ENCODE measurements at places on chromosomes 3 and 15.

- DNase-seq: no peak
Measured at GRCh38 chr3:172931746-172932285, 181.3 kb downstream of the ECT2 start.

GRCh38 chr15:58551764-58552504 lies 120.1 kb downstream of the LIPC start:
- DNase-seq: no peak

- no peak for DNase-seq
Measured at GRCh38 chr15:52559022-52559421, 9.8 kb downstream of the ARPP19 start.

- no peak for DNase-seq
Measured at GRCh38 chr15:94793641-94794040, 562.3 kb downstream of the MCTP2 start.

GRCh38 chr3:190120269-190121060 lies at the start of gene P3H2:
Gene P3H2, minus strand, starts transcription at chr3:190120897. Its CDS starts 166 bp downstream, at chr3:190120731.
- DNase-seq: no peak

- DNase-seq: no peak
Measured at GRCh38 chr3:197889204-197889930, 60.6 kb upstream of the RPL35A start.

DNA sequence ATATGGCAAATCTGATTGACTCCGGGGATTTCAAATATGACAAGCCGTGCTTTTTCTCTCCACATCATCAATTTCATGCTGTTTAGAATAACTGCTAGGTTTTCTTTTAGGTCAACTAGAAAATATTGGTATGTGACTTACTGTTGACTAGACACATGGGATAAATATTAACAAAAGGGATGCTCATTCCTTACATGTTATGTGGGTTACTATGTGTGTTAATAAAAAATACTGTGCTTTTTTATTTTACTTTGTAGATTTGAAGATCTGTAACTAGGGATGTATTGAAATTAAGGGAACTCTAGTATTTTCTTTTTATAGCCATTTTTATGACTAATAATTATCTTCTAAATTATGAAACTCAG lies 264.6 kb upstream of the COL8A1 start:
- no peak for DNase-seq

DNA sequence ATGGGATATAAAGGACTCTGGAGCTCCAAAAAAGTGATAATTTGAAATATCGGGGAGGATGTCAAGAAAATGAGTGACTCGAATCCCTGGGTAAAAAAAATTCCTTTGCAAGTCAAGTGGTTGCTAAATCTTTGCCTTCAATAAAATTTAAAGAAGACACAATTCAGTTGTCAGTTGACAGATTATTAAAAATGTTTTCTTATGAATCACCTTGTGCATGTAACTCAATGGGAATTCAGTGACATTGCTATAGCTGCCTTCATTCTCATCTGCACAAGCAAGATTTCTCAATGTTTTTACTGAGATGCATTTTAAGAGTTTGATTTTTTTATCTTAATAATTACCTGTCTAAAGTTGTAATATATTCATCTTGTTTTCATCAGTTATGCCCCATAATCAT lies 264.0 kb upstream of the IL12A start:
- no peak for DNase-seq

DNA sequence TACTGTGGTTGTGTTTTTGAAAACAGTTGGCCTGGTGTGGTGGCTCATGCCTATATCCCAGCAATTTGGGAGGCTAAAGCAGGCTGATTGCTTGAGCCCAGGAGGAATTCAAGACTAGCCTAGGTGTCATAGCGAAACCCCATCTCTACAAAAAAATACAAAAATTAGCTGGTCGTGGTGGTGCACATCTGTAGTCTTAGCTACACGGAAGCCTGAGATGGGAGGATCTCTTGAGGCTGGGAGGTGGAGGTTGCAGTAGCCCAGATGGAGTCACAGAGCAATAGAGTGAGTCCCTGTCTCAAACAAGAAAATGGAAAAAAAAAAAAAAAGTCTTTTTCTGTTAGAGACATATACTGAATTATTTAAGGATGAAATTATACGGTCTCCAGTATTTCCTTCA lies 14.7 kb upstream of the LRRFIP2 start:
- DNase-seq: no peak

- no peak for DNase-seq
Measured at GRCh38 chr3:140294058-140294457, 359.1 kb downstream of the CLSTN2 start.

DNA sequence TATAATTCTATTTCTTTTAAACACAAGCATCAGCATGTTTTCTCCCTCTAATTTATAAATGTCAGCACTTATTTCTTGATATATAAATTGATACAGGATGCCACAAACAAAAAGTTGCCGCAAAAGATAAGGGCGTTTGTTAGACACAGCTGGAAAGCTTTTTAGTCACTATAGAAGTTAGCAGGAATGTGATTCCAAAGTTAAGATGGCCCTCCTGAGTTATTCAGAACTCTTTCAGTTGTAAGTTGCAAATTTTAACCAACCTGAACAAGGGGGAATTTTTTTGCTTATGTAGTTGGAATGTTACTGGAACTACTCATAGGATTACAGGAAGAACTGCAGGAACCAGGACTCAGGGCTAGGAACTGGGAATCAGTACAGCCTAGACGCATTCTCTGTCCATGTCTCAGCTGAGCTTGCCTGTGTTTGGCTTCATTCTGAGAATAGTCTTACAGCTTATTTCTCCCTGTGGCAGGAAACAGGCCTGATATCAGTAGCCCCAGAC lies 166.3 kb downstream of the VGLL4 start:
- no peak for DNase-seq

DNA sequence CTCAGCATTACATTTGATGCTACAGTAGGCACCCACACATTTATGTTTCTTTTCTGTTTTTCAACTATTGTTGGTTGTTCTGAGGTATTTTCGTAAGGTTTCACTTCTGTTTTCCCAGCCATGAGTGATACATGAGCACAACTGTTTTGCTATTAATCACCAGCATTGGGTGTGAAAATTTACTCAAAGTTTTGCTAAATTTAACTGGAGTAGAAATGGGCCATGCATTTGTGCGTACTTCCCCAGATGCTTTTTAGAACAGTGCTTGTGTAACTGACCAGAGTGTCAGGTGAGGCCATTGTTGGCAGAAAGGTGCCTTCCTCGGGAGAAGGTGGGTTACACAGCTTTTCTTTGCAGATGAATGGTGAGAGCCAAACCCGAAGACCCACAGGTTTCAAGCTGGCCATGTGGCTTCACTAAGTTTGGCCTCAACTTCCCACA lies 70.4 kb downstream of the ST6GAL1 start:
- no peak for DNase-seq

DNA sequence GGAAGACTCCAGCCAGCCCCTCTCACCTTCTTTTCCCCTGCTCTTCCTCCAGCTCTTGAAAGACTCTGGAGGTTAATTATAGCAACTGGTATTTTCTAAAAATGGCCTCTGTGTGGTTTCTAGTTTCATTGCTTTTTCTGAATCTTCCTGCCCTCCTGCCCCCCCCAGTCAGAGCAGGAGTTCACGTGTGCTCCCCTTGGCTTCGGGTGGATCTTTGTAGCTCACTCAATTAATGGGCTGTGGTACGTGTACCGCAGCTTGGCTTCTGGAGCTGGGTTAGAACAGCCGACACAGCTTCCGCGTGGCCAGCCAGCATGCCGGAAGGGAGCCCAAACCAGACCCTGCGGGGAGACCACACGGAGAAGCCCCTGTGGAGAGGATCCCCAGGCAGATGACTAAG lies 31.5 kb downstream of the TM2D3 start:
- DNase-seq: no peak

- no peak for DNase-seq
Measured at GRCh38 chr15:31074321-31074720, 27.2 kb downstream of the TRPM1 start.

DNA sequence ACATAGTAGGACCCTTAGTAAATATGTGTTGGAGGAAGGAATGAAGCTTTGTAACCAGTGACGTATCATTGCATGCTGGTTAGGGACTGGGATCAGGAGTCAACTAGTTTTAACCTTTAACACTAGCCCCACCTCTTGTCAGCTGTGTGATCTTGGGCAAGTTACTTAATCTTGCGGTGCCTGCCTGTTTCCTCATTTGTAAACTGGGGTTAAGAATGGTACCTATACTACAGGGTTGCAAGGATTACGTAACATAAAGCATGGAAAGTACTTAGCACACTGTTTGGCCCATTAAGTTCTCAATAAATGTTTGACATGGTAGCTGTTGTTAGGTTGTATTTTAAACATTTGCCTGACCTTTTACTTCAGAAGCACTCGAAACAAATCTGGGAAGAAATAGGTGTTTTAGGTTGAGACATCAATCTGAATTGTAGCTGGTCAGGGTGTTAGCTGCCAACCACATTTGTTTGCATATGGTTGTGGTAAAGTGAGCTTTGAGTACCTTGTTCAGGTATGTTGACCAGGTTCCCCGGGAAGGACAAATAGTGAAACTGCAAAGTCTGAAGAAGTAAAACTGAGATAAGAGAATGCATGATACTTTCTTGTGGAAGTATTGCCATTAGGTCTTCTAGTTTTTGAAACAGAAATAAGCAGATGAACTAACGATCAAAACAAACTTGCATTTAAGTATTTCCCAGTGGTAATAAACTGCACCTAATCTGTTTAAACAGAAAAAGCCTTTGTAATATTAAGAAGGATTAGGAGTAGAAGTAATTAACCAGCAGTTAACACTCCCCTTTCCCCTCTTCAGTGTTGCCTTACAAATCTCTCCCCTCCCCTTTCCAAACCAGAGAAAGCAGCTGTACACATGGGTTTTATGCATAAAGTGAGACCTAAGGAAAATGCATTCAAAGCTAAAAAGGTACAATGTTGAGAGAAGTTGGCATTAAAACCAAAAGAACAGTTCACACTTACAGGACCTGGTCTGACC lies 25.8 kb upstream of the SCAANT1 start:
- no peak for DNase-seq

DNA sequence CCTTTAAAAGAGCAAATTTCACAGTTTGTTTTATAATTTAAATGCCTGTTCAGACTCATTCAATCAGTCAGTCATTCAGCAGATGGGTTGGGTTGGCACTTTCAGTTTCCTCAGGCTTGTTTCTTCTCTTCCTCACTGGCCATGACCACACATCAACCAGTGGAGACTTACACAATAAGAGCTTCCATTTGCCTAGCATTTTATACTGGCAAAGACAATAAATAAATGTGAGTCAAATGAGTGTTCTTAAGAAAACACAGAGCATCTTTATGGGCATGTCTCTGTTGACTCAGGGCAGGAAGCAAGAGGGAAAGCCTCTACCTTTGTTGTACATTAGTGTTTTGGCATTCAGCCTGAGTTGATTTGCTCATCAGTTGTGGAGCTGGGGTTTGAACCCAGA lies 122.6 kb downstream of the EPHB1 start:
- no peak for DNase-seq

DNA sequence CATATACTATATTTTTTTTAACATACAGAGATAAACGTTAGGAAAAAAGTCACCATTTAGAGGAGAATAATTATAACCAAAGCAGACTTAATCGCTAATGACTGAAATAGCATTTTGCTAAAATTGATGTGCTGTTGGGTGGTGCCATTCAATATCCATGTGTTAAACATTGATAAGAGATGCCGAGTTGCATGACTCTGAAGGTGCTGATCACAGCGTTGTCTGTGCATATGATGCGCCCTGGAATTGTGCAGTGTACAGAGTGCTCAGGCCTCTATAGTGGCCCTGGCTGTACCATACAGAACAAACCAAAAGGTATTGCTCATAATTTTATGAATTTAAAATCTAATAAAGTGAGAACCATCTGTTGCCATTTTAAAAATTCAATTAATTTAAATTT lies 168.3 kb downstream of the MEIS2 start:
- no peak for DNase-seq

GRCh38 chr15:73991260-73991659 lies 835 bp downstream of the STOML1 start:
- no peak for DNase-seq

DNA sequence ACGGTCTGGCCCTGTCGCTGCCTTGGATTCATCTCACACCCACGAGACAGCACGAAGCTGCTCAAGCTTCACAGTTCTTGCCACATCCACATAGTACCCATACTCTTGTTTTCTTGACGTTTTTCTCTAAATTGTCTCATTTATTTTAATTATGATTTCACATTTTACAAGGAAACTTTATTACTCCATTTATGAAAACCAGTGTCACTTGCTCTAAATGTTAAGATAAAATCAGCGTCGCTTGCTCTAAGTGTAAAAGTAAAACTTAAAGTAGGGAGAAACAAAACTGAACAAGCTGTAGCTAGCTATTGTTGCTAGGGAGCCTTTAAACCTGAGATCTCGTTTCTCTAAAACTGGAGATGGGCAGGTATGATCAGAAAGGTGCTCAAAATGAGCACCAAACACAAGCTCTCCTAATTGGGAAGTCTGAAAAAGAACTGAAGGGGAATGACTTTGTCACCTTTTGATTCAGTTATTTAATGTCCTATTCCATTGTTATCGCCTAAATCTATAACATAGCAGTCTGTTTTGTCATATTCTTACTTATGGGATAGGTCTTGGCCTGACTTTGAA lies 680 bp downstream of the IFT122 start:
- no peak for DNase-seq

GRCh38 chr15:100096700-100097099 lies 245.1 kb downstream of the ADAMTS17 start:
- DNase-seq: no peak

GRCh38 chr3:71048948-71049347 lies 534.6 kb downstream of the FOXP1 start:
- DNase-seq: no peak

GRCh38 chr3:12724794-12725193 lies 34.3 kb downstream of the TMEM40 start:
- no peak for DNase-seq

DNA sequence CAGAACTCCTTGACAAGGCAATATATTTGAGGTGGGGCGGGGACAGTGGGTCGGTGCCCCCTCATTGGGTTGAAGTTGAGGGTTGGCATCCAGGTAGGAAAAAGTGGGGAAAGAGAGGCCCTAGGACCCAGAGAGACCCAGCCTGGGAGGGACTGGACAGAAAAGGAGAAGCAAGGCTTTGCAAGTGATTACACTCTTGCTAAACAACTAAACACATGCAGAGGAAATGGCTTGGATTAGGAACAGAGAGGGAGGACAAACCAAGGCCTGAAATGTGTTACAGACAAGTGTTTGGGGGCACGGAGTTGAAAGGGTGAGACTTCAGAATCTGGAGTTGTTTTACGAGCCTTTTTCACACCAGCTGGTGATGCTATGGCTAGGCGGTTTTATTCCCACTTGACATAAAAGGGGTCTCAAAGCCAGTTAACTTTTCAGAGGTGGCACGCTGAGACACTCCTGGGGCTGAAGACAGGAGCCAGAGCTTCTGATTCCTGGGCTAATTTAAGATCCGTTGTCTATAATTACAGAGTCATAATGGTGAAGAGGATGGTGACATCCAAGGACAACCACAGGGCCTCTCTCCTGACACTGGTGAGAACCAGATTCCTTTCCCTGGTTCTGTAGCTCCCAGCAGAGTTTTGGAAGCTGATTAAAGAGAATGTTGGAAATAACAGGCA lies 7.7 kb upstream of the KCTD6 start:
- DNase-seq: no peak

GRCh38 chr3:100516838-100517237 lies 24.4 kb downstream of the TMEM45A start:
- DNase-seq: no peak
